Right lobe of liver (tissue), 6 donors: ENCODE measurements at places on chromosomes 4 and X. TPM values are rescaled to one million over a fixed set of nuclear protein-coding genes. Genes with fewer than 3 reads are reported as not detected.

The PDZD4 gene
- total RNA-seq: 1.4 TPM

The TBC1D8B gene
- total RNA-seq: 9.1 TPM

The ANXA3 gene
- total RNA-seq: 2.0 TPM

The POLN gene
- total RNA-seq: 0.87 TPM

The USO1 gene
- total RNA-seq: 45.2 TPM

The FGB gene
- total RNA-seq: 11,692 TPM

The DCAF4L1 gene
- total RNA-seq: 0.04 TPM

The XAGE2 gene
- not detected for total RNA-seq

DNA sequence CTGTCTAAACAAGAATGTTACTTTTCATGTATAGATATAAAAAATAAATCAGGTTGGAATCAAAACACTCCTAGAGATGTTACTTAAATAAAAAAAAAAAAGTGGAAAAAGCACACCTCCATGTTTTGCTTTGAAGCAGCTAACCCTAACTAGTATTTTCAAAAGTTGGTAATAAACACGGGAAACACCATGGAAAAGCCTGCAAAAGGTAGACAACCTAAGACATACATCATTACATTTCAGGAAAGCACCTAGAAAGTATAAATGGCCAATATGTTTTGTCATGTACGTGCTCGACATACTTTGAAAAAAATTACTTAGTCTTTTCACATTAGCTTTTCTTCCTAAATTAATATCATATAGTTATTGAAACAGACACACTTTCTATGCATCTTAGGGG lies 130.1 kb upstream of the SH3RF1 start:
- no peaks in the 10 kb centered on the region for H3K4me1 ChIP-seq
- H3K36me3 ChIP-seq: no peaks in the 10 kb centered on the region
- H3K4me3 ChIP-seq: no peak overlapping the region
- no peaks in the 10 kb centered on the region for H3K27me3 ChIP-seq

DNA sequence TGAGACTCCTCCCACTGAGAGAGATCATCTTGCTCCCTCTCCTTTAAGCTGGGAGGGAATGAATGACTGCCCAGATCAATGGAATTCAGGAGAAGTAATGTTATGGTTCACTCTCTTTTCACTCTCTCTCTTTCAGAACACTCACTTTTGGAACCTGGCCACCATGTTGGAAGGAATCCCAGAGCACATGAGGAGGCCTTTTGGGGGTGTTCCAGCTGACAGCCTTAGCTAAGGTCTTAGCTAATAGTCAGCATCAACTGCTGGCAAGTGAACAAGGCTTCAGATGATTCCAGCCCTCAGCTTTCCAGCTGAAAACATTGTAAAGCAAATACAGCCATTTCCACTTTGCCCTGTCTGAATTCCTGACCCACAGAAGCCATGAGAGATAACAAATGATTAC lies 124.0 kb upstream of the CLNK start:
- DNase-seq: no peak
- H3K27me3 ChIP-seq: no peaks in the 10 kb centered on the region
- H3K4me3 ChIP-seq: no peak overlapping the region
- H3K27ac ChIP-seq: no peak overlapping the region
- no peaks in the 10 kb centered on the region for H3K4me1 ChIP-seq
- H3K36me3 ChIP-seq: no peaks in the 10 kb centered on the region

DNA sequence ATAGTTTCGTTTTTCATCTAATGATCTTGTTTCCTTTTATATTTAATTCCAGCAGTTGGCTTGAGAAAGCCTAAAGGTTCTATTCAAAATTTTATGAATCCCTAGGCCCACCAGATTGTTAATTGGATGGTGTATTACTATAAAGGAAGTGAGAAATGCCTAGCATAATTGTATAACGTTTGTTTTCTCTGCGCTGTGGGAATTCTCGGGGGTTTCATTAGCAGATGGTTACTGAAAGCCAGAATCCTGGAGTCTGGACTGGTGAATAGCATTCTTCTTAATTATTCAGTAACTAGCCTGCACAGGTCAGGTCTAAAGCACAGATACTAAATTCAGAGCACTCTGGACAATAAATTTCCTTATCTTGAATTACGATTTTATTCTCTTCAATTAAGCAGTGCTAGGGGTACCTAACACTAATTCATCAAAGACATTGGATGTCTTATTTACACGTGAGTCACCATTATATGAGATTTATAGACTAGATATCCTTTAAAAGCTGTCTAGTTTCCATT lies 459.4 kb downstream of the DTHD1 start:
- H3K27me3 ChIP-seq: no peaks in the 10 kb centered on the region
- DNase-seq: no peak
- H3K4me1 ChIP-seq: no peaks in the 10 kb centered on the region
- H3K4me3 ChIP-seq: no peak overlapping the region

- H3K27ac ChIP-seq: no peak overlapping the region
- no peaks in the 10 kb centered on the region for H3K36me3 ChIP-seq
- no peak overlapping the region for H3K4me3 ChIP-seq
These were observed 13.8 kb downstream of the RAB28 start for GRCh38 chr4:13470379-13470778.

- H3K27ac ChIP-seq: no peak overlapping the region
- DNase-seq: no peak
- H3K36me3 ChIP-seq: no peaks in the 10 kb centered on the region
- H3K27me3 ChIP-seq: no peaks in the 10 kb centered on the region
- no peaks in the 10 kb centered on the region for H3K4me1 ChIP-seq
- H3K4me3 ChIP-seq: no peak overlapping the region
These were observed 726.6 kb downstream of the TRAM1L1 start for GRCh38 chr4:116358633-116359222.

DNA sequence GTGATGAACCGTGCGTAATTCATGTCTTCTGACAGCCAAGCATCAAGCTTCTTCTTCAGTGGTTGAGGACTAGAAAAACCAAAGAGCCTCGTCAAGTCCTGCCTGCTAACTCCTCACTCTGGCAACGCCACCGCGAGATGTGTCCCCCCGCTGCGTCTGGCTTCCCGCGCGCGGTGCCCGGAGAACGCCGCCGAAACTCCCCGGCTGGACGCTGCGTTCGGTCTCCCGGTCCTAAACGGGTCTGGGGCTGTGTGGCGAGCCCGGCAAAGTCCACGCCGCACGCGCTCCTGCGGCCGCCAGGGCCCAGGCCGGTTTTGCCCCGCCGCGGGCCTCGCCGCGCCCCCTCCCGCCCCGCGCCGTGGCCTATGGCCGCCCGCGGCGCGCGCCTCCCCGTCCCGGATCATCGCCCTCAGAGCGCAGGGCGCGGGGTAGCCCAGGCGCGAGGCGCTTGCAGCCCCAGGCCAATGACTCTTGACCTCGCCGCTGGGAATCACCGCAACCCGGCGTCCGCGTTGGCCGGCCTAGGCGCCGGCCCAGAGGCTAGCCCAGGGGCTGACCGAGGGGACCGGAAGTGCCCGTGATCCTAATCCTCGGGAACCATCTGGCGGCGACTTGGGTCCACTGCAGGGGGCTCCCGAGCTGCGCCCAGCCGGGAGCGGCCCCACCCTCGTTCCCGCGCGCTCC lies at the start of gene AADAT:
AADAT (minus strand) TSS at position 289 of the 684 bp plus-strand sequence; CDS start at position 23, 266 bp downstream.
- H3K27me3 ChIP-seq: no peaks in the 10 kb centered on the region
- peak; percentile 92 for DNase-seq
- H3K27ac ChIP-seq: peak within 1 kb of the TSS; percentile 38
- H3K36me3 ChIP-seq: peaks cover 3% of the 10 kb centered on the region

DNA sequence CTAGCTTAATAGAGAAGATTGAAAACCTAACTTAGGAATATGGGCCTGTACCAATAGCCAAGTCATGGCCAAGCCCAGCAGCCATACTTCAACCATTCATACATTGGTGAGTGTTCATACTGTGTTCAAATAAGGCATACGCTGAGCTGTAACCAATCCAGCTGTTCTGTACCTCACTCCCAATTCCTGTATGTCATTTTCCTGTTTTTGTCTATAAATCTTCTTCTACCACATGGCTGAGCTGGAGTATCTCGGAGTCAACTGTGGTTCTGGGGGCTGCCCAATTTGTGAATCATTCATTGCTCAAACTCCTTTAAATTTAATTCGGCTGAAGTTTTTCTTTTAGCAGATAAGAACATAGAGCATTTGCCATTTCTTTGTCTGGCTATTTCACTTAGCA lies 195.3 kb upstream of the ANKRD50 start:
- H3K27ac ChIP-seq: no peak overlapping the region
- H3K4me1 ChIP-seq: no peaks in the 10 kb centered on the region
- H3K4me3 ChIP-seq: no peak overlapping the region
- DNase-seq: no peak
- no peaks in the 10 kb centered on the region for H3K36me3 ChIP-seq

DNA sequence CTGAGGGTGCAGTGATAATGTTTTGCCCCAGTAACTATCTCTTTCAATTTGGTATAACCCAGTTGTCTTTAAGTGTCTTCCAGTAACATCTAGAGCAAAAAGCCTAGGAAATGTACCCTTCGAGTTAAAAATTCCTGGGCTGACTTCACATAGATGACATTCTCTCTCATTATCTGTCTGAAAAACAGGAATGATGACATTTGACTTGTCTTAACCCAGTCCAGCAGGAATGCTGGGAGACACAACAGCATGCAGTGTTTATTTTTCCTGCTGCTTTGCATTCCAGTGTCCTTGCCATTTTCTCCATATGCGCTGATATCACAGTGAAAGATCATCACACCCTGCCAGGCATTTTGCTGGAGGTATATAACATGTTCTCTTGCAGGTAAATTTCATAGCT lies 130.0 kb downstream of the SOWAHB start:
- no peaks in the 10 kb centered on the region for H3K4me1 ChIP-seq
- peaks cover 25% of the 10 kb centered on the region for H3K36me3 ChIP-seq
- H3K4me3 ChIP-seq: no peak overlapping the region
- H3K27me3 ChIP-seq: no peaks in the 10 kb centered on the region

DNA sequence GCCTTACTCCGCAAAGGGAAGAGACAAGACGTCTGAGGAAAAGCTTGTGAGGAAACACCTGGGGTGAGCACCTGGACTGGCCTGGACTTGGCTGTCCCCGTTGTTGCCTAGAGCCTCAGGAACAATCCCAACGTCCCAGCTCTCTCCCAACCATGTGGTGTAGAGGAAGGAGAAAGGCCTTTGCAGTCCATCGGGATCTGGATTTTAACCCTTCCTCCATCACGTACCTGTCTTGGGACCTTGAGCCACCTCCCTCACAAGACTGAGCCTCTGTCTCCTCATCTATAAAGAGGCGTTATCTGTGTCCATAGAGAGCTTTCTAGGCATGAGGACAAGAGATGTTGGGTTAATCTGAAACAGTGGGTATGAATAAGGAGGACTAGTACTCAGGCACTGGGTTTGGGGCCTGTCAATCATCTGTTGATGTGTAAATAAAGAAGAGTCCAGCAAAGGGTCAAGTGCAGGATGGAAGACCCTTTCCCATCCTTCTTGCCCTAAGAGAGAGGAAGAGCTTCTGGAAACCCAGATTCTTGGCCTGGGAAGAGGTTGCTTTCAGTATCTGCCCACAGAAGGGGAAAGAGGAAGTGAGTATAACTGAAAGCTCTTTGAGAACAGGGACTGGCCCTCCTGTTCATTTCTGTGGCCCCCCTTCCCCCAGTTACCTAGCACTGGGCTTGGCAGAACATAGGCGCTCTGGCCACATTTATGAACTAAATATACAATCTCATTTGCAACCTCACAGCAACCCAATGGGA lies 137.1 kb downstream of the PJA1 start:
- H3K36me3 ChIP-seq: no peaks in the 10 kb centered on the region
- H3K27me3 ChIP-seq: no peaks in the 10 kb centered on the region
- H3K4me1 ChIP-seq: no peaks in the 10 kb centered on the region
- no peak overlapping the region for H3K4me3 ChIP-seq

GRCh38 chr4:47747846-47748494 lies 89.9 kb downstream of the CORIN start:
- H3K4me1 ChIP-seq: no peaks in the 10 kb centered on the region
- no peak for DNase-seq
- no peaks in the 10 kb centered on the region for H3K27me3 ChIP-seq
- H3K27ac ChIP-seq: no peak overlapping the region

GRCh38 chr4:77074981-77075855 lies 571 bp downstream of the CCNI start:
- no peaks in the 10 kb centered on the region for H3K4me1 ChIP-seq
- H3K27me3 ChIP-seq: no peaks in the 10 kb centered on the region
- H3K27ac ChIP-seq: peak overlapping the region; percentile 97
- peak overlapping the region; percentile 62 for H3K4me3 ChIP-seq

- no peak for DNase-seq
- no peak overlapping the region for H3K27ac ChIP-seq
- no peaks in the 10 kb centered on the region for H3K36me3 ChIP-seq
- no peak overlapping the region for H3K4me3 ChIP-seq
- no peaks in the 10 kb centered on the region for H3K27me3 ChIP-seq
These were observed 66.9 kb upstream of the STIM2 start for GRCh38 chr4:26793735-26794134.
